ENCODE measurements at places on chromosomes 3 and 15.

GRCh38 chr3:191329654-191330529, at the start of gene UTS2B:
UTS2B (minus strand) TSS chr3:191330526; CDS start chr3:191282189, 48,337 bp downstream.
- peak; percentile 40 for DNase-seq

- no peak for DNase-seq
These were observed 1025.1 kb downstream of the OTOL1 start for GRCh38 chr3:162521669-162522068.

DNA sequence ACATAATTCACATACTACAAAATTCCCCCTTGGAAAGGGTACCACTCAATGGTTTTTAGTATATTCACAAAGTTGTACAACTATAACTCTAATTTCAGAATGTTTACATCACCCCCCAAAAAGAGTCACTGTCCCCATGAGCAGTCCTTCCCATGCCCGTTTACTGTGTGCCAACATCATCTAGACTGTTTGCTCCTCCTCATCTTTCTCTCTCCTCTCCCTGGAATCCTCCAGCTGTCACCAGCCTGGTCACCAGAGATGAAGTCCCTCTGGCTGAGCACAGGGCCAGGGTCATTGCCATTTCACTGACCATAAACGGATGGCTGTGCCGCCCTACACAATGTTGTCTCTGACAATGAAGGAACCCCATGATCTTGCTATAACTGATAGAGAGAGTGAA, 45.2 kb downstream of the C2CD4B start:
- no peak for DNase-seq

GRCh38 chr3:2838546-2839157, 271.5 kb downstream of the IL5RA start:
- DNase-seq = no peak

DNA sequence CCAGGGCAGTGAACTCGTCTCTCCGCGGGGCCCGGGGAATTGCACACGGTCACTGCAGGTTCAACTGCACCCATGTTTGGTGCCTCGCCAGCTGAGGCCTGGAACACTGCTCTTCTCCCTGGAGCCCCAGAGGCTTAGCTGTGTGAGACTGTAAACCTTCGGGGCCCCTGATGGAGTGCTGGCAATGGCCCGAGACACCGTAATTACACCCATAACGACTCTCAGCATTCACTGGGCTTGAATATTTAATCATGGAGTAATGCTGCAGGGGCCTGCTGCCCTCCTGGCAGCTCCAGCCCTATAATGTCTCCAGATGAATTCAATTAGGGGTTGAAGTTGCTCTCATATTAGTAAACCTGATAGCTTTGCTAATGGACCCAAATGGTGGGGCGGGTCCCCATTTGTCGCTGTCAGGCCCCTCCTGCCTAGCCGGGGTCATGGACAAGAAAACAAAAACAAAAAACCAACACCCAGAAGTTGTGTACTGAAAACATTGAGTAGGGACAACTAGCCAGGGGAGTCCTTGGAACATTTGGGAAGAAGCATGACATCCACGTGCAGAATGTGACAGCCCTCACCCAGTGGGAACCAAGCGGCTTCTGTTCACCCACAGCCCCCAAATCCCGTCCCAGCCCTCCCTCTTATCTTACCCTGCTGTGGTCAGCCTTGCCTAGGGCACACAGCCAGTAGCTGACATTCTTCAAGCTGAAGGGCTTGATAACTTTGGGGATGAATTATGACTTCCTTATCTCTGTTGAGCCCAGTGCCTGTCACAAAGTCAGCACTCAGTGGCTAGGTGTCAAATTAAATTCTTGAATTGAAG, 74.3 kb upstream of the SCN5A start:
- DNase-seq = no peak

All from activated T-cell treated with anti-CD3 and anti-CD28 coated beads, Interleukin-2, amount 50 U/mL, for 48 hours (primary cell).